Heart left ventricle (tissue), 16 donors: ENCODE measurements at places on chromosomes 7 and 10. TPM values are rescaled to one million over a fixed set of nuclear protein-coding genes. Genes with fewer than 3 reads are reported as not detected.

- no peak overlapping the region for H3K4me3 ChIP-seq
- no peaks in the 10 kb centered on the region for H3K27me3 ChIP-seq
- no peak overlapping the region for H3K27ac ChIP-seq
- H3K36me3 ChIP-seq, result no peaks in the 10 kb centered on the region
- H3K4me1 ChIP-seq, result no peaks in the 10 kb centered on the region
- DNase-seq, result no peak
These were observed 28.9 kb downstream of the MGAM start for GRCh38 chr7:142024547-142024946.

- peak overlapping the region; percentile 51 for H3K27ac ChIP-seq
- H3K4me1 ChIP-seq, result peaks cover 5% of the 10 kb centered on the region
- no peaks in the 10 kb centered on the region for H3K36me3 ChIP-seq
- H3K4me3 ChIP-seq, result no peak overlapping the region
These were observed 162.1 kb downstream of the PLCE1 start for GRCh38 chr10:94155722-94156271.

- H3K27me3 ChIP-seq, result no peaks in the 10 kb centered on the region
- no peak overlapping the region for H3K27ac ChIP-seq
- DNase-seq, result no peak
- H3K36me3 ChIP-seq, result no peaks in the 10 kb centered on the region
- H3K4me3 ChIP-seq, result no peak overlapping the region
These were observed 75.0 kb upstream of the GPR22 start for GRCh38 chr7:107394831-107395230.

DNA sequence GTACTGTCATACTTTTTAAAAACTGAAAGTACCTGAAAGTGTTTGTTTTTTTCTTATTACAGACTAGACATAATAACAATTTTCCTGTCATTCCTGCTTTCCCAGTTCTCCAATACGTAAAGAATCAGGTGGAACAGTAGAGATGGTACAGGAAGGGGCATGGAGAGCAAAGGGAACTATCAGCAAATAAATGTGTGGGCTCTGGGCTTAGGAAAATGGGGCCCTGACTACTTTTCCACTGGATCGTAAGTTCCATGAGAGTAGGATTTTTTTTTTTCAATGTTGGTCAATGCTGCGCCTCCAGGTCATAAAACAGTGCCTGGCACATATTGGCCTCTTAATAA is 15.2 kb upstream of the FAS start:
- no peaks in the 10 kb centered on the region for H3K27me3 ChIP-seq
- no peak for DNase-seq
- H3K4me3 ChIP-seq, result peak overlapping the region; percentile 50
- no peaks in the 10 kb centered on the region for H3K4me1 ChIP-seq
- H3K36me3 ChIP-seq, result no peaks in the 10 kb centered on the region
- peak overlapping the region; percentile 75 for H3K27ac ChIP-seq

- H3K27me3 ChIP-seq, result no peaks in the 10 kb centered on the region
- peaks cover 12% of the 10 kb centered on the region for H3K4me1 ChIP-seq
- DNase-seq, result no peak
- H3K4me3 ChIP-seq, result peak overlapping the region; percentile 52
- H3K27ac ChIP-seq, result no peak overlapping the region
These were observed 50.5 kb upstream of the GTF2I start for GRCh38 chr7:74606909-74607510.

DNA sequence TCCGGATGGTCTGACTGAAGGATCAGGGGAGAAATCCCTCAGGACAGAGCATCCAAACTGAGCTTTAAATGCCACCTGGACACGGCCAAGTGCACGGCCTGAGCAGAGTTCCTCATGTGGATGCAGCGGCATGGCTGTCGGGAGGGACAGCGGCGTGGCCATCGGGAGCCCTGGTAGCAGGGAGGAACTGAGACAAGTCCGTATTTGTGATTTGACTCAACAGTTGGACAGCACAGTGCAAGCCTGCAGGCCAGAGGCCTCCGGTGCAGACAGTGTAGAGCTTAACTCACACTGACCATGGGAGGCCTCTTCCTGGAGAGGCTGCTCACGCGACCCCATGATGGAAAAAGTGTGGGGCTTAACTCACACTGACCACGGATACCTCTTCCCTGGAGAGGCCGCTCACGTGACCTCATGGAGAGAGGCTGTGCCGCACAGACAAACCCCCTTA is 207.4 kb downstream of the DIP2C start:
- H3K36me3 ChIP-seq, result peaks cover 5% of the 10 kb centered on the region
- H3K27ac ChIP-seq, result no peak overlapping the region
- no peaks in the 10 kb centered on the region for H3K27me3 ChIP-seq
- DNase-seq, result no peak

DNA sequence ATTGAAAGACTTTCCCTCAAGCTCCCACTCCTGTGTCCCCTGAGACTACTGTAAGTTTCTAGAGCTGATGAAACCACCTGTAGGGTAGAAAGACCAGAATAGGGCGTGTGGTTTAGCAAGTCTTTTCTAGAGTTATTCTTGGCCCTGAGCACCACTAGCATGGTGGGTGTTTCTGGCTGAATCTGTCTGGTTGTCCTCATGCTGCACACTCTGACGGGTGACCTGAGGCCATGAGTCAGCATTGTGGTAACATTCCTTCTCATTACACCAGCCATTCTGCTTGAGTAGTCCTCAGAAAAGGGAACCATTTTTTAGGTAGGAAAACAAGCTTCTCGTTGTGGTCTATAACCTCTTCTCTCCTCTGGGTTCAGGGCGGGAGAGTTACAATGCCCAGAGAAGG is 250.3 kb downstream of the SNX13 start:
- H3K27ac ChIP-seq, result no peak overlapping the region
- no peak for DNase-seq
- H3K27me3 ChIP-seq, result no peaks in the 10 kb centered on the region
- H3K4me3 ChIP-seq, result no peak overlapping the region

DNA sequence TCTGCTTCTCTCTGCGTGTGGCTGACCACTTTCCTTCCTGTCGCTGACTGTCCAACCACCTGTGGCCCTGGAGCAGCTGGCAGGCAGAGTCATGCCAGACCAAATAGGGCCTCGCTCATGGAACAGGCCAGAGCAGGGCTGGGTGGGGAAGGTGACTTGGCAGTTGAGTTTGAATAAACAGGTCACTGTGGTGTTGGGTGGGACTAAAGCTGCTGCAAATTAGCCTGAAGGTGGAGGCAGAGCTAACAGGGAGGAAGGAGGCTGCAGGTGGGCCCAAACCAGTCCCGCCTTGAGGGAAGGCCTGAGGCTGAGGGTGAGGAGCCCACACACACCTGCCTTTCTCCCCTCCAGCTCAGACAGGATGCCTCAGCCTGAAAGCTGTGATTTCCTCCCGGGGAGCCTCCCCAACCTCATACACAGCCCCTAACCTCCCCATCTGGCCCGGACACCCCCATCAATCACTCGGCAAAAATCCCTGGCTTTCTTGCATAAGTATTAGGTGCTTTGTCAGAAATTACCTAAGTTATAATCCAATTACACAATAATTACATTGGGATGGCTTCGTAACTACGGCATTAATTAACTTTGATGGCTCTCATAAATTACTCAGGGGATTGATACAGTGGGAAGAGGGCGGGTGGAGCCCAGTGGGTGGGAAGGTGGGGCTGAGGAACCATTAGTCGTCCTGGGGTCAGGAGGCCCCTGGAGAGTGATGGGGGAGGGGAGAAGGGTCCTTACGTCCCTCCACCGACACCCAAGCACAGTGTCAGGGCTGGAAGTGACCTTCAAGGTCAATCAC is 97.7 kb upstream of the PCBD1 start:
- peak; percentile 44 for DNase-seq
- no peaks in the 10 kb centered on the region for H3K27me3 ChIP-seq
- no peak overlapping the region for H3K4me3 ChIP-seq
- no peaks in the 10 kb centered on the region for H3K4me1 ChIP-seq

DNA sequence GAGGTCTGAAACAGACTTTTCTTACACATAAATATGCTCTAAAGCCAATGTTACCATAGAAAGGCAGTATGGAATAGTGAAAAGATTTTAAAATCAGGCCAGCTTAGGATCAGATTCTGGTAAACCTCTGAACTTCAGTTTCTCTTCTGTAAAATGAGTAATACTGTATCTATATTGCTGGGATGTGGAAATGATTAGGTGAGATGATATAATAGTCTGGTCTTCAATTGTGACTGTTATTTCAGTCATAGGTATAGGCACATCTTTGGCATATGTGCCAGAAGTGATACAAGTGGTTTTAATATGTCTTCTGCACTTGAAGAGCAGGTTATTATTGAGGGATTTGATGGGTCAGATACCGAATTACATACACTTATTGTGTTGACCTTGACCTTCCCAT is 7.2 kb downstream of the ZNF277 start:
- H3K36me3 ChIP-seq, result no peaks in the 10 kb centered on the region
- H3K27ac ChIP-seq, result no peak overlapping the region
- H3K4me3 ChIP-seq, result no peak overlapping the region
- no peak for DNase-seq

DNA sequence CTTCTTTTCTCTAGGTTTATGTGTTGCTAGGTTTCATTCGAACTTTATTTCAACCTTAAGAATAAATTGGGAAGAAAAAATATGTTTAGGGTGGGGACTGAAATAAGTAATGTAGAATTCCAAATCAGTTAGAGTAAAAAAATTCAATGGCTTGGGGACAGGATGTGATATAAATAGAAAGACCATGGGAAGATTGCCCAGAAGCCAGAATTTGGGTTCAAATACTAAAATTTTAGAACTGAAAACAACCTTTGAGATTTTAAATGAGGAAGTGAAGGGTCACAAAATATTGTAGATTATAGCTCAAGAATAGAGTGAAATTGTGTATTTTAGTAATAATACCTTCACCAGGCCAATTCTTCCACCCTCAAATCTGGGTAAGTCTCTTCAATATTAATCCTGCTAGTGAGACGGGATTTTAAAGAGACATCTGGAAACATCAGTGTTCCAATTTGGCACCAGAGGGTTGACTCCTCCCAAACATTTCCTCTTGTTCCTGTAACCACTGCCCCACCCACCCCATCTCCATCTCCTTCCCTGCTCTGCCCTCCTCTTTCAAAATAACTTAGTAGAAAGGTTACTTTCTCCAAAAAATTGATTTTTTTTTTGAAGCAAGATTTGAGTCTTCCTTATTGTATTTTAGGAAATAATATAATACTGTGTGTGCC is 51.3 kb upstream of the FAM3C start:
- H3K27ac ChIP-seq, result peak overlapping the region; percentile 56
- no peaks in the 10 kb centered on the region for H3K4me1 ChIP-seq
- no peaks in the 10 kb centered on the region for H3K27me3 ChIP-seq
- H3K36me3 ChIP-seq, result no peaks in the 10 kb centered on the region

- H3K27ac ChIP-seq, result no peak overlapping the region
- H3K36me3 ChIP-seq, result no peaks in the 10 kb centered on the region
- peaks cover 37% of the 10 kb centered on the region for H3K4me1 ChIP-seq
- no peak overlapping the region for H3K4me3 ChIP-seq
- no peak for DNase-seq
These were observed 85.6 kb downstream of the PRKCQ start for GRCh38 chr10:6494442-6494819.

- H3K27me3 ChIP-seq, result no peaks in the 10 kb centered on the region
- peaks cover 4% of the 10 kb centered on the region for H3K4me1 ChIP-seq
- no peaks in the 10 kb centered on the region for H3K36me3 ChIP-seq
These were observed 26.7 kb upstream of the GGCT start for GRCh38 chr7:30531286-30531685.

GRCh38 chr7:573269-573932 is 53.8 kb upstream of the PDGFA start:
- no peak overlapping the region for H3K27ac ChIP-seq
- H3K27me3 ChIP-seq, result no peaks in the 10 kb centered on the region

DNA sequence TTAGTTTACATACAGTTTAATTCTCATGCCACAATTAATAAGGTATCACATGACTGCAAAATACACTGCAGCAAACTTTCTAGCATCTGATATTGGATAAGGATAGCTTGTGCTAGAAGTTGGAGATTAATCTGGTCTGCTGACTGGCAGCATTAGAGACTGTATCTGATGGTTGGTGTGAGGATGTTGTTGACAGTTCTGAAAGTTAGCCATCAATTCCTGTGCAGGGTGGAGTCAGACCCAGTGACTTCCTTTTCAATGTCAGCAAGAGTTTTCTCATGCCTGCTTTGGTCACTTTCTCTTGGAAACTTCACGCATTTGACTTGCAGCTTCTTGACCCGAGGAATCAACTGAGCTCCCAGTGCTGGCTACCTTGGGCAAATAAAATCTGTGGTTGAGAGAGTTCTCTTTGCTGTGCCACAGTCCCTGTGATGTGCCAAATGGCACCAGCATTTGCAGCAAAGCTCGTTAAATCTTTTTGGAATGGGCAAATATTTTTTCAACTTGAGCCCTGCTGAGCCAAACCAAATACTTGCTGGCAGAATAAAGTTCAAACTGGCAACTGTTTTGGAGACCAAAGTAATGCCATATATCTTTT is 233.0 kb downstream of the TRIL start:
- H3K36me3 ChIP-seq, result no peaks in the 10 kb centered on the region
- H3K4me3 ChIP-seq, result no peak overlapping the region
- no peak overlapping the region for H3K27ac ChIP-seq
- H3K4me1 ChIP-seq, result peaks cover 21% of the 10 kb centered on the region
- no peak for DNase-seq
- H3K27me3 ChIP-seq, result no peaks in the 10 kb centered on the region

GRCh38 chr10:53765311-53765710 is 992.7 kb upstream of the MBL2 start:
- no peak for DNase-seq
- H3K27ac ChIP-seq, result no peak overlapping the region
- no peaks in the 10 kb centered on the region for H3K36me3 ChIP-seq
- H3K27me3 ChIP-seq, result no peaks in the 10 kb centered on the region
- H3K4me1 ChIP-seq, result no peaks in the 10 kb centered on the region

DNA sequence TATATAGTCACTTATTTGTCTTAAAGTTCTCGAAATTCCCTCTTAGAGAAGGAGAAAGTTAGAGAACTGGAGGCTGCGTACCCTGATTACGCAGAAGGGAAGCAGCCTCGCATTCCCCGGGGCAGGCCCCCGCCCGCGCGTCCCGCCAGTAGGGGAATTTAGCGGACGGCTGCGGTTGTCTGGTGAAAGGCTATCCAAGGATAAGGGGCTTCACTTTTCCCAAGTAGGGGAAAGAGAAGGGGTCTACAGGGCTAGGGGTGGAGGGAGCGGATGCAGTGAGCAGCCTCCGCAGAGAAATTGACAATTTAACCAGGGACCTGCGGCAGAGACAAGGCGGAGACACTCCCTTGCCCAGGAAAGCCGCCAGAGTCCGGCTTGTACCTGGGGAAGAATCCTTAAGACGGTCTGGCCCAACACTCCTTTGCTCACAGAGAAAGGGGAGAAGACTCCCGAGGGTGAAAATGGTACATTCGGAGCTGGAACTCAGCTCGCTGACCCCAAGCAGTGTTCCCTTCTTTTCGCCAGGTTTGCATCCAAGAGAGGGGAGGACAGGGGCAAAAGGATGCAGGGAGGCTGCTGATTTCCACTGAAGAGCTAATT is 994 bp upstream of the MAGI2 start:
- H3K4me1 ChIP-seq, result peaks cover 32% of the 10 kb centered on the region
- DNase-seq, result peak; percentile 58
- H3K4me3 ChIP-seq, result peak overlapping the region; percentile 93
- peaks cover 8% of the 10 kb centered on the region for H3K36me3 ChIP-seq
- no peaks in the 10 kb centered on the region for H3K27me3 ChIP-seq

- no peaks in the 10 kb centered on the region for H3K36me3 ChIP-seq
- H3K4me1 ChIP-seq, result no peaks in the 10 kb centered on the region
- no peak overlapping the region for H3K4me3 ChIP-seq
- H3K27ac ChIP-seq, result no peak overlapping the region
- H3K27me3 ChIP-seq, result no peaks in the 10 kb centered on the region
These were observed 19.6 kb upstream of the SMNDC1 start for GRCh38 chr10:110324201-110324804.

NPC1L1 gene
- total RNA-seq, result not detected

FAM180A gene
- total RNA-seq, result 20.8 TPM

AASS gene
- 32.2 TPM for total RNA-seq

BAMBI gene
- total RNA-seq, result 25.6 TPM

CYP2E1 gene
- 1.5 TPM for total RNA-seq

CFAP70 gene
- total RNA-seq, result 1.6 TPM

SFMBT2 gene
- 10.0 TPM for total RNA-seq

TMEM176B gene
- total RNA-seq, result 137 TPM

NME8 gene
- total RNA-seq, result not detected

NAT16 gene
- total RNA-seq, result 0.23 TPM

TAC1 gene
- not detected for total RNA-seq
